Testis (tissue), 5 donors: ENCODE measurements at places on chromosomes 1 and 21. TPM values are rescaled to one million over a fixed set of nuclear protein-coding genes. Genes with fewer than 3 reads are reported as not detected.

The HSD3B1 gene
- total RNA-seq = not detected

The MYOG gene
- total RNA-seq = 0.47 TPM

The SLFNL1 gene
- total RNA-seq = 23.4 TPM

The SDF4 gene
- total RNA-seq = 158 TPM

The SMCP gene
- total RNA-seq = 786 TPM

The COL24A1 gene
- 1.8 TPM for total RNA-seq

The MAP3K21 gene
- total RNA-seq = 111 TPM

The LRRC38 gene
- 1.6 TPM for total RNA-seq

The ACTA1 gene
- total RNA-seq = 1.2 TPM

The SPRR2F gene
- total RNA-seq = not detected

The OR10J5 gene
- total RNA-seq = not detected

The FCER1G gene
- total RNA-seq = 2.1 TPM

The GREM2 gene
- total RNA-seq = 0.39 TPM

The SPRR1B gene
- not detected for total RNA-seq

The TESK2 gene
- total RNA-seq = 14.3 TPM

The TCEA3 gene
- total RNA-seq = 14.7 TPM

The RPE65 gene
- total RNA-seq = 0.16 TPM

The CTBS gene
- 9.9 TPM for total RNA-seq

The HTR6 gene
- 0.55 TPM for total RNA-seq

The APCS gene
- not detected for total RNA-seq

The ETV3L gene
- total RNA-seq = 0.16 TPM

The KCNA2 gene
- total RNA-seq = 6.1 TPM

The TIE1 gene
- total RNA-seq = 16.8 TPM

The PSRC1 gene
- total RNA-seq = 48.9 TPM

The AIM2 gene
- total RNA-seq = 1.3 TPM

The TFB2M gene
- total RNA-seq = 20.0 TPM

The IFNLR1 gene
- total RNA-seq = 1.6 TPM

The BTG2 gene
- total RNA-seq = 14.5 TPM

The ANKRD45 gene
- 8.4 TPM for total RNA-seq

The SPSB1 gene
- total RNA-seq = 37.9 TPM

The FOXO6 gene
- 3.8 TPM for total RNA-seq

The MRTO4 gene
- total RNA-seq = 36.9 TPM

The HAO2 gene
- not detected for total RNA-seq

The GPR37L1 gene
- 0.56 TPM for total RNA-seq

The C2CD4D gene
- total RNA-seq = 2.0 TPM

The SIM2 gene
- 0.71 TPM for total RNA-seq

The LMX1A gene
- total RNA-seq = 0.94 TPM

The CPLANE2 gene
- 11.8 TPM for total RNA-seq

The IQCC gene
- 11.9 TPM for total RNA-seq

The MNDA gene
- total RNA-seq = 11.5 TPM

The IFI44L gene
- 12.0 TPM for total RNA-seq

The SEMA4A gene
- 4.8 TPM for total RNA-seq

The EFNA3 gene
- 7.5 TPM for total RNA-seq

The CFHR1 gene
- total RNA-seq = not detected

The FTCD gene
- 50.5 TPM for total RNA-seq

The RHD gene
- total RNA-seq = 0.50 TPM

The CD1D gene
- 3.1 TPM for total RNA-seq

The RCC1 gene
- 25.9 TPM for total RNA-seq

The TSPAN1 gene
- 14.6 TPM for total RNA-seq

The SLC25A34 gene
- total RNA-seq = 2.5 TPM

The KCNE1 gene
- 16.7 TPM for total RNA-seq

The FCRL5 gene
- 1.1 TPM for total RNA-seq

The ZNF695 gene
- total RNA-seq = 6.1 TPM

The FBXO28 gene
- 29.6 TPM for total RNA-seq

The ACOT11 gene
- 19.1 TPM for total RNA-seq

The RAP1A gene
- 27.6 TPM for total RNA-seq
